ENCODE measurements at places on chromosomes 6 and 20.

DNA sequence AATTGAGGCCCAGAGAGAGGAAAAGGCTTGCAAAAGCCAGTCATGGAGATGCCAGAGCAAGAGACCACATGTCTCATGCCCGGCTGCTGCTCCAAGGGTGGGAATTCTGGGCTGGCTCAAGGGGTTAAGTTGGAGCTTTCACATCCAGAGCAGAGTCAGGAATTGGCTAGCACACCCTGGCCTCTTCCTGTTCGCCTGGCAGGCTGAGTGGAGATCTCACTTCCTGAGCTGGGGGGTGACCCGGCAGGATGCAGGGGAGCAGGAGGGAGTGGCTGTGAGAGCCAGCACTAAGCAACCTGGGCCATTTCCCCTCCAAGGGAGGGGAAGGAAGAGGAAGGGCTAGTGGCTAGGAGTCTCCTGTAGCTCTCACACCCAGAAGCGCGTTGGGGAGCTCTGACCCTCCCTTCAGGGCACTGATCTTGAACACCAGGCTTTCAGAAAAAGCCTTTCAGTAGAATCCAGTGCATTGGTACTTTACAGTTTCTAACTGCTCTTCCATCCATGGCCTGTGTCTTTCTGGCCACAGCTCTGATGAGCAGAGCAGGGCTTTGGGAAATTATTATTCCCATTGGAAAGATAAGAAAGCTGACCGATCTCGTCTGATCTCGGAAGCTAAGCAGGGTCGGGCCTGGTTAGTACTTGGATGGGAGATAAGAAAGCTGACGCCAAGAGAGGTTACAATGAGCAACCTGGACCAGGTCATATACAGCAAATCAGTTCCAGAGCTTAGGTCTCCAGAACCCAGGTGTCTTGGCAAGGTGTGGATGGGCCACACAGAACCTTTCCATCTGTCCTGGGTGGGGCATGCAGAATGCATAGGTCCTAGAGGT lies 2.2 kb upstream of the CCM2L start:
- DNase-seq: no peak

DNA sequence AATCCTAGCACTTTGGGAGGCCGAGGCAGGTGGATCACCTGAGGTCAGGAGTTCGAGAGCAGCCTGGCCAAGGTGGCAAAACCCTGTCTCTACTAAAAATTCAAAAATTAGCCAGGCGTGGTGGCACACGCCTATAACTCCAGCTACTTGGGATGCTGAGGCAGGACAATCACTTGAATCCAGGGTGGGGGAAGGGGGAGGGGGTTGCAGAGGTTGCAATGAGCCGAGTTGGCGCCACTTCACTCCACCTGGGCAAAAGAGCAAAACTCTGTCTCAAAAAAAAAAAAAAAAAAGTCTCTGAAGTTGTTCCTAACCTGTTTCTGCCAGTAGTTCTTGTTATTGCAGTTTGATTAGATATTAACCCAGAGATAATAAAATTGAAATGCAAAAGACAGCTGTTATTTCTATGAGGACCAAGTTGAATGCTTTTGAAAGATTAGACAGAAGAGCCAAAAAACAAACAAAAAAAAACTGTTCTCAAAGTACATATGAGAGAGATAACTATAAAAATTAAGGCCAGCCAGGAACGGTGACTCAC lies 22.6 kb downstream of the PIGU start:
- no peak for DNase-seq

DNA sequence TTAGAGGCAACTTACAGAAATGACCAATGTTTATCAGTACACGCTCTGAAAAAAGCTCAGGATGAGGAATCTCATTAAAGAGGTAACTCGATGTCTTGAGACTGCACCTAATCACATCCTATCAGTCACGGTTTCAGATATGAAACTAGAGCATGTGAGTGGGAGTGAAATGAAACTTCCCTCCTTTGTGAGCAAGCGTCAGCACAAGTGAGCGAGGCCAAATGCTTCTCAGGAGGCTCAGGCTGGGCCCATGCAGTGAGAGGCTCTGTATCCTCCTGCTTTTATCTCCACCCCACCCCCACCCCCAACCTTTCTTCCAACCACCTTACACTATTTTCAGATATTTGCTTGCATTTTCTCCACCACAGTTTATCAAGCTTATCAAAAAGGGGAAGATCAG lies 140.8 kb upstream of the RIMS1 start:
- no peak for DNase-seq

- no peak for DNase-seq
Measured at GRCh38 chr6:167755461-167755860, 71.2 kb upstream of the AFDN start.

- no peak for DNase-seq
Measured at GRCh38 chr6:131854803-131855202, 47.0 kb downstream of the ENPP1 start.

DNA sequence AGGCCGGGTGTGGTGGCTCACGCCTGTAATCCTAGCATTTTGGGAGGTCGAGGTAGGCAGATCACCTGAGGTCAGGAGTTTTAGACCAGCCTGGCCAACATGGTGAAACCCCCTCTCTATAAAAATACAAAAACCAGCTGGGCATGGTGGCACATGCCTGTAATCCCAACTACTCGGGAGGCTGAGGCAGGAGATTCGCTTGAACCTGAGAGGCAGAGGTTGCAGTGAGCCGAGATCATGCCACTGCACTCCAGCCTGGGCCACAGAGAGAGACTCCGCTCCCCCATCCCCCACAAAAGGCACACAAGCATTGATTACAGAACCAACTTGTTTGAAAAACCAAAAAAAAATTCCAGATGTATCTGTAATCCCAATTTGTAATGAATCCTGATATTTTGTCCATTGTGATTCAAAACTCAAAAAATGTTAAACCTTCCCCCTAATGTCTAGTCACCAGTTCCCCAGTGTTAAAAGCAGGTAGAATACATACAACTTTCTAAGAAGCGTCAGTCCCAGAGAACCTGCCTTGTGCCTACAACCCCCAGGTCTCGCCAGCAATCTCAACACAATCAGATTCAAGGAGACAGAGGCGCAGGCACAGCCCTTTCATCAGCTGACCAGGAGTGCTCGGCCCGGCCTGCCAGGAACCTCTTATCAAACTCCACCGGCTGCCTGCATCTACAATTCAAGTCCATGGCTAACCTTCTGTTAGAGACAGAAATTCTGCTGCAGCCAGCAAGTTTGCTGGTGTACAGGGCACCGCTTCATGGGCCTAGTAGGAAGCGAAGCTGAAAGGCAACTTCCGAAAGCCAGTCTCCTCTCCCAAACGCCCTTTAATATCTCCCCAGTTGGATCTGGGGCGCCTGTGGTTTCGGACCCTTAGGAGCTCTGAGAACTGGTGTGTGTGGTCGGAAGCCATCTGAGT lies 2.1 kb downstream of the EZR start:
- DNase-seq: peak; percentile 48

DNA sequence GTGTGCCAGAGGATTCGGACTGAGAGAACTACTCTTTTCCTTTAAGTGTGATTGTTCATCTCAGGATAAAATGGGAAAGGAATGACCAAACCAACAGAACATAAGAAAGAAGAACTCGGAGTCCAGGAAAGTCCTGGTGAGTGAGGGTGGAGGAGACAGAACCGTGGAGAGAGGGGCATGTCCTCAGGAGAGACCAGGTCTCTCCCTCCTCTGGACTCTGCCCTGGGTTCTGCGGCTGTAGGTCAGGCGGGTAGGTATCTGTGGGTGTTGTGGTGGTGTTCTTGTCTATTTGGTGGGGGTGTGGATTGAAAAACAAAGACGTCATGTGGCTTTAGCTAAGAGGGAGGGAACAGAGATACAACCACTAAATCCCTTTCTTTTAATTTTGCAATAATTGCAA lies 29.1 kb upstream of the AGPAT4 start:
- no peak for DNase-seq

- DNase-seq: no peak
Measured at GRCh38 chr20:17589161-17589834, 19.4 kb downstream of the DSTN start.

GRCh38 chr6:33632558-33633039 lies 11.5 kb downstream of the ITPR3 start:
- peak; percentile 44 for DNase-seq

DNA sequence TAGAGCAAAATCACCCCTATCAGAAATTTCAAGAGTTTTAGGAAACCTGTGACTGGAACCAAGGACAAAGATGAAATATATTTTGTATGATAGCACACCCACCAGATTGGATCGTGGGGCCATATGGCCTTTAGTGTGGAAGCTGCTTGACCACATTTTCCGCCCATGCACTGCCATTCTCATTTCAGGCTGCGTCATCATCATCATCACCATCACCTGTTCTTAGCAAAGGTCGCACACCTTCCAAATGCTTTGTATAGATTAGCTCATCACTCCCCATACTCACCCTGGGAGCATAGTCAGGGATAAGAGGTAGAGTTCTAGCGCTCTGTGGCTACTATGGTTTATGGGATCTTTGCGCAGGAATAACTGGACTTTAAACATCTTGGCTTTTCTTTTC lies 185.7 kb downstream of the MTHFD1L start:
- DNase-seq: no peak

DNA sequence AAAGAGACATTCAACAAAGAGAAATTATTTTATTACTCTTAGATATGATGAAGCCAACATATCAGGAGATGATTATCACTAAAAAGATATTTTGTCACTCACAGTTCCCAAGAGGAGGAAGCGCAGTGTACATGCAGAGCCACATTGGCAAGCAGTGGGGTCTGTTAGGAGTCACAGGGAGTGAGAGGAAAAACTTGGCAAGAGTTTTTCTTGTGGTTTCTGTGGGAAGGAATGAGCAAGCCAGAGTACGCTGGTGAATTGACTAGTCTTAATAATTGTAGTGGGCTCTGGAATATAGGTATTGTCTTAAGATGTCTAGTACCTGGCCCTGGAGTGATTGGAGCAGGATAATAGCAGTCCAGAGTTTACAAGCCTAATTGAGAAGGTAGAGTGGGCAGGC lies 1095.2 kb downstream of the GRIK2 start:
- no peak for DNase-seq

GRCh38 chr20:5974531-5974930 lies 24.1 kb downstream of the MCM8 start:
- DNase-seq: no peak

Measured in CD4-positive, alpha-beta memory T cell (primary cell).